ENCODE measurements at places on chromosomes 13 and 19.
A peak's percentile ranks its signal among the peaks of the same experiment; 100 is the strongest.

- no peak for DNase-seq
Observed at GRCh38 chr19:46365561-46365960, 18.7 kb downstream of the PPP5C start.

DNA sequence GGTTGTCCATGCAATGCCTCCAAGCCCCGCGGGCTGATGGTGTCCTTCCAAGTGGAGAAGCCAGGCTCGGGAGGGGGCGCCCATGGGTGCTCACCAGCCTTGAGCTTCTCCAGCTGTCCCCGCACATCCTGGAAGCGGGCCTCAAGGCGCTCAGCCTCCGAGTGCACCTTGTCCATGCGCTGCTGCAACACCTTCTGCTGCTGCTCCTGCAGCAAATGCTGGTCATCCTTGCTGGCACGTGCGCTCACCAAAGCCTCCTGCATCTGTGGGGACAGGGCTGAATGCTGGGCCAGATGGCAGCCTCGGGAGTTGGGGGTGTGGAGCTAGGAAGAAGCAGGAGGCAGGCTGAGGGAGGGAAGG is 22.8 kb upstream of the EMP3 start:
- no peak for DNase-seq

DNA sequence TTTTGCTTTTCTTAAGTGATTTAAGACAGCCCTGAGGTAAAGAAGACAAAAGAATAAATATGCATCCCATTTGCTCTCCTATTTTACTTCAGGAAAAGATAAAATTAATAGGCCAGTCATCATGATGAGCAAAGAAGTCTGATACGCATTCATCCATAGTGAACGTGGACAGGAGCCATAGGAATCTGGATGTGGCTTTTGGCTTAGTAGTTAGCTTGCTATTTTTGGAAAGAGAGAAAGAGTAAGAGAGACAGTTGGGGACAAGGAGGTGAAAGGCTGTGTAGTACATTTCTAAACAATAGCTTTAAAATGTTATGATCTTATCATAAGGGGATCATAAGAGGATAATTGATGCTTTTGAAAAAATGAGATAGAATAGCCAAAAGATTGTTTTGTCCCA is 545.2 kb downstream of the IRS2 start:
- no peak for DNase-seq

DNA sequence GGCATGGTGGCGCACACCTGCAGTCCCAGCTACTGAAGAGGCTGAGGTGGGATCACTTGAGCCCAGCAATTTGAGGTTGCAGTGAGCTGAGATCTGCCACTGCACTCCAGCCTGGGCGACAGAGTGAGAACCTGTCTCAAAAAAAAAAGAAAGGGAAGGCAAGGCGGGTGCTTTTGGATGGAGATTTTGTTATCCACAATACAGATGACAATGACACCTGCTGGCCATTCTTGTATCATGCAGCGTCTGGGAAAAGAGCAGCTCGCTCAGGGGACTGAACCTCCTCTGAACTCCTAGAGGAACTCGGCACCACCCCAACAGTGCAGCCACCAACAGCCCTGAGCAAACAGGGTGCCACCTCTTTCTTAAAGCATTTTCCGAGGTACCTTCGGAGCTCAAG is 22.8 kb downstream of the HAUS8 start:
- no peak for DNase-seq

GRCh38 chr13:50572129-50572528 is 271.4 kb downstream of the DLEU7 start:
- DNase-seq, result no peak

- no peak for DNase-seq
Observed at GRCh38 chr19:51025401-51025800, 1.0 kb downstream of the KLK11 start.

DNA sequence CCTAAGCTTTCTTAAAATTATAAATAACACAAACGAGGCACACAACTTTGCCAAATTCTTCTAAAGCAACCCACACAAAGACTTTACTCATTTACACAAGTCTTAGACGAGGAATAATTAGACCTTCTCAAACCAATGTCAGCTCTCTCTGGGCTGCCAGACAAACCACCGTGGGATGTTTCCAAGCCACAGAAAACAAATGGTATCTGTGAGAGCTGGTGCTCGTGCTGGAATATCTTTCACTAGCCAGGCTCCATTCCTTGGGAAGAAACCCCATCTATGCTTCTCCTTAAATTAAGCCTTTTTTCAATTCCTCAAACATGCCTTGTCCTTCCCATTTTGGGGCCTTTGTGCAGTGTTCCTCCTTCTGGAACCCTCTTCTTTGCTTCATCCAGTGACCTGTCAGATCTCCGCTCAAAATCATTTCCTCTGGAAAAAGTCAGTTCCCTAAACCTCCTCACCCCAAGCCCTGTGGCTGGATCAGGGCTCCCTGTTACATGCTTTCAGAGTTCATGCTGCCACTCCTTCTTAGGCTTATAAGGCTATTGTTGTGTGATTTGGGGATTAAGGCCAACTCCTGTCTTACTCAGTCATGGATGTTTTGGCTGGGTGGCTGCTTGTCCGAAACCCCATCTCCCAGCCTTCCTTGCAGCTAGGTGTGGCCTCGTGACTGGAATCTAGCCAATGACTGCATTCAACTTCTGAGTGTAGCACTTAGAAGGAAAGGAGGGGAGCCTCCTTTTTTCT is 64.2 kb upstream of the GTF2F2 start:
- peak; percentile 26 for DNase-seq

DNA sequence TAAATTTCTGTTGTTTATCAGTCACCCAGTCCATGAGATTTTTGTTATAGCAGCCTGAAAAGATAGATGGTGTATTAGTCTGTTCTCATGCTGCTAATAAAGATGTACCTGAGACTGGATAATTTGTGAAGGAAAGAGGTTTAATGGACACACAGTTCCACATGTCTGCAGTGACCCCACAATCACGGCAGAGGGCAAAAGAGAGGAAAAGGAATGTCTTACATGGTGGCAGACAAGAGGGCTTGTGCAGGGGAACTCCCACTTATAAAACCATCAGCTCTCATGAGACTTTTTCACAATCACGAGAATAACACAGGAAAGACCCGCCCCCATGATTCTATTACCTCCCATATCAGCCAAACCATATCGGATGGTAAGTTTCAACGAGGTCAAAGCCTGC is 309.2 kb downstream of the LIG4 start:
- no peak for DNase-seq

DNA sequence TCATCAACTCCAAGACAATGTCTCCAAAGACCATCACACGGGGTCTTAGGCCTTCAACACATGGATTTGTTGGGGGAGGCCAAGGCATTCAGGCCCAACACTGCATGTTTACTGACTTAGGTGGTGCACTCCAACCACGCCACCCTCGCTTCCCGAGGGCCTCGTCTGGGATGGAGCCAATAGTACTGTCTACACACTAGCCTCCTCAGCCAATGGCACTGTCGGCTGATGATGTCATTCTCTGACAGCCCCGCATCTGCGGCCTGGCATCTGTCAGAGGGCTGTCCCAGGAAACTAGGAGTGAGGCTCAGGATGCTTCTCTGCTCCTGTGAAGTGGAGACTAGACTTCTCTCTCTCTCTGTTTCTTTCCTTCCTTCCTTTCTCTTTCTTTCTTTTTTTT is 96.6 kb downstream of the TEX26 start:
- DNase-seq, result no peak

DNA sequence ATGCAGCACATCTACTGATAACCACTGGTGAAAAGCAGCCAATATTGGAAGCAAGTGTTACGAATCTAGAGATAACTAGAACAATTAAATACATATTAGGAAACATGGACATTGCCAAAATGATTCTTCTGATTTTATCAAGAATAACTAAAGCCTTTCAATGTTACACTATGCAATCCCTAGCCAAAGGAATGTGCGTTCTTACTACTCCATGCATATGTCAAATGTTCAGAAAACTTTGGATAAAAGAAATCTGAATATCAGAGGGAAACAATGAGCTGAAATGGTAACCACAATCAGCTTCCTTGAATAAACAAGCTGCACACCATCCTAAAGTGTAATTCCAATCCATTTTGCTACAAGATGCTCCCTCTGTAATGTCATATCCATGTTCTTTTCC is 951 bp upstream of the POSTN start:
- no peak for DNase-seq
